GM19239 (cell line): ENCODE measurements at places on chromosomes 12 and 14.

- DNase-seq = no peak
These were observed 151.0 kb upstream of the LMO3 start for GRCh38 chr12:16756833-16757555.

DNA sequence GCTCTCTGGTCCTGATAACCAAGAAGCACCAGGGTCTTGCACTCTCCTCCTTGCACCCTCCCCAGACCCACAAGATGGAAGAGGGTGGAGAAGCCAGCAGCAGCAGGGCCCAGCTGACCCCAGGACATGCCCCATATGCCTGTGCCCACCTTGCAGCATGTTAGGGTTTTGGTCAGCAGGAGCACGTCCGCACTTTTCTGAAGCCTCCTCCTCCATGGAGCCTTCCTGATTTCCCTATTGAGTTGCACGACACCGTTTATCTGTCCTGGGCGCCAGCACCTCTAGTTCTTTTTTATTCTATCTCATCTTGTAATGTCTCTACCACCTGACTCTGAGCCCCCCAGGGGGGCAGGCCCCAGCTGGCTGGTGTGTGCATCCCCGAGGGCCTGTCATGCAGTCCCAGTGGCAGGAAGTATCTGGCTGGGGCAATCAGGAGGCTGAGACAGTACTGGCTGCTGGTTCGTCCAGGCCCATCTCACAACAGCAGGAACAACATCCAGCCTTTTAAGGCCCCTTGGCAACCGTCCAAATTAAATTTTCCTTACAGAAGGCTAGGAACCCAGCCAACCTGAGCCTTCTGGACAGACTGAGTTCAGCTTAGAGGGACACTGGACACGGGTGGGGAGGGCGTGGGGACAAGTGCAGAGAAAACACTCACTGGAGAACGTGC, 39.6 kb downstream of the CCDC85C start:
- DNase-seq = no peak

- no peak for DNase-seq
These were observed 127.6 kb downstream of the SLC38A6 start for GRCh38 chr14:61108496-61109141.

DNA sequence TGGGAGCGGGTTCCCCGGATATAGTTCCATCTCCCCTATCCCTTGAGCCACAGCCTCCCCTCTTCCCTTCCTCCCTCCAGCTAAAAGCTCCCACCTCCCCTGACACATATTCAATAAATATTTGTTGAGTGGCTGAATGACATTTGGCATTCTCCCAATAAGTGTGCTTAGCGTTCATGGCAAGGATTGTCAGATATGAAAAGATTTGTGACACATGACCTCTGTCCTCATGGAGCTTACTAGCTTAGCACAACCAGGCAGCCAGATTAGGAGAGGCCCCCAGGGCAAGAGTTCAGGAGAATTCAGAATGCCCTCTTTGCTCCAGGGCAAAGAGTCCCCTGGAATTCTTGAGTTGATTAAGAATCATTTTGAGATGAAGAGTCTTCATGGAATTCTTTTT, 22.5 kb upstream of the SLC6A12 start:
- DNase-seq = no peak

DNA sequence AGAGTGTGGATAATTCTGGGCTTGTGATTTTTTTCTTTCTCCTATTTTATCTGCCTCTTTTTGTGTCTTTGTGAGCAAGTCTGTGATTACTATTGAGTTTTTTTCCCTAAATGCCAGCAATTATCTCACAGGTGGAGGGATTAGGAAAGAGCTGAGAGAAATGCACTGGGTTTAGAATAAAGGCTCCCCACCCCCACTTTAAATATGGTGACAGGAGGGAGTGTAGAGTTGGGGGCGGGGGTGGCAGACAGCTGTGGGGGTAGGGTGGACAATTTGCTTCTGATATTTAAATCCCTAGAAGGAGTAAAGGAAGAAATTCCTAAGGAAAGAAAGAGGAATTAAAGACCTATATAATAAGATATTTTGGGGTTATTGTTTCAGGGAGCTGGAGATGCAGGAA, 145.9 kb downstream of the NRXN3 start:
- no peak for DNase-seq

GRCh38 chr12:21528953-21529352, 2.9 kb downstream of the SPX start:
- no peak for DNase-seq
